Breast epithelium (tissue), 4 donors: ENCODE measurements at places on chromosomes 16 and 17. TPM values are rescaled to one million over a fixed set of nuclear protein-coding genes. Genes with fewer than 3 reads are reported as not detected.

Gene VMO1
- total RNA-seq: 5.0 TPM

Gene HBQ1
- total RNA-seq: not detected

DNA sequence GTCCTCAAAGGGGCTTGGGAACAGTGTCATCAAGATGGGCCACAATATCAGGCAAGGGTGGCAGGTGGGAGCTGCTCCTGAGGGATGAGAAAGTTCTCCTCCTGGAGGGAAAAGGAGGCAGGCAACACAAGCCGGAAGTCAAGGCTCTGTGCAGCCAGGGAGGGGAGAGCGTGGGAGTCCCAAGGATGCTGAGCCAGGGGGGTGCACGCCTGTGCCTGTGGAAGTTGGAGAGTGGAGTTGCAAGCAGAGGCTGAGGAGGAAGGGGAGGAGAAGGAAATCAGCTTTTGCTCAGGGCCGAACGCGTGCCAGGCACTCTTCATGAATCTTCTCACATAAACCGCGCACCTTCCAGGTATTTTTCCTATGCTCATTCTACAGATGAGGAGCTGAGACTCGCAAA lies 7.4 kb upstream of the SLC13A2 start:
- H3K27ac ChIP-seq: peak overlapping the region; percentile 23
- DNase-seq: no peak
- H3K4me1 ChIP-seq: peaks cover 30% of the 10 kb centered on the region
- H3K27me3 ChIP-seq: no peaks in the 10 kb centered on the region
- H3K36me3 ChIP-seq: no peaks in the 10 kb centered on the region

DNA sequence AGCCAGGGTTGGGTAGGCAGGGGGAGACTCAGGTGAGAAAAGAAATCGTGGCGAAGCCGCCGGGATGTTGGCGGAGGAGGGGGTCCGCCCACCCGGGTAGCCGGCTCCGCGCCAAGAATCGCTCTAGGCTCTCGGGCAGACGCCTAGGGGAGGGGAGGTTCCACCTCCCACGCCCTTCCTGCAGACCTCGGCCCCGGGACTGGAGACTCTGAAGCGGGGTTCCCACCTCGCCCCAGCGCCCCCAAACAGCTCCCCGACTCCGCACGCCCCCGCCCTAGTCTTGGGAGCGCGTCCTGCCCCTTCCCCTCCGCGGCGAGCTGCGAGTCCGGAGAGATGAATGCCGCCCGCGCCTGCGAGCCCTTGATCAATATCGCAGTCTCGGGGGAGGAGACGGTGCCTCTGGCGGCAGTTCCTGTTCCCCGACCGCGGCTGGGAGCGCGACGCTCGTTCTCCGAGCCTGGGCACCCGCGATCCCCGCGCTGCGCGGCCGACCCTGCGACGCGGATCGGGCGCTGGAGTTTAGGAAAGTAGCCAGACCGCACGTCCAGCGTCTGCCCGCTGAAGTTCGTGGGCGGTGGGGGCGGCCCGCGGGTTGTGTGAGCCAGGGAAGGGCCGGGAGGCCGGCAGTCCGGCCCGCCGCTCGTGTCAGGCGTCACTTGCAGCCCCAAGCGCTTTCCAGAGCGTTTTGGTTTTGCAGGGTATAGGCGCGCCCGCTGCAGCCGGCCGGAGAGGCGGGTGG lies 790 bp downstream of the CRHR1 start:
- no peaks in the 10 kb centered on the region for H3K36me3 ChIP-seq
- H3K4me3 ChIP-seq: peak overlapping the region; percentile 58
- no peak overlapping the region for H3K27ac ChIP-seq
- peaks cover 8% of the 10 kb centered on the region for H3K4me1 ChIP-seq
- DNase-seq: no peak

DNA sequence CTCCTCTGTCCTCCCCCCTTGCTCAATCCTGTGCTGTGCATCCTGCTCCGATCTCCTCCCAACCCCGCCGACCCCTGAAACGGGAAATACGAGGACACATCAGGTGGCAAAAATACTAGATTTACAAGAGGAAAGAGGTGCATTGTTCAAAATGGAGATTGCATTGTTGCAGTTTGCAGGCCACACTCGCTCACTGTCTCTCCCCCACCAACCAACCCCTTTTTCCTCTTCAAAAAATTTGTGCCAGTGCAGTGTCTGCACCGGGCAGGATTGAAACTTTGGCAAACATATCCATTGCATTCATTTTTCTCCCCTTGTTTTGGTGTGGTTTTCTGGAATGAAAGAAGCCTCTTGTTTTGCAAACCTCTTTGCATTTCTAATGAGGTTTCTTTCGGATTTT lies 61.0 kb downstream of the RNF135 start:
- no peaks in the 10 kb centered on the region for H3K27me3 ChIP-seq
- no peaks in the 10 kb centered on the region for H3K4me1 ChIP-seq
- no peak for DNase-seq
- H3K4me3 ChIP-seq: no peak overlapping the region

GRCh38 chr16:86118467-86119307 lies 219.7 kb downstream of the IRF8 start:
- H3K4me3 ChIP-seq: no peak overlapping the region
- no peaks in the 10 kb centered on the region for H3K4me1 ChIP-seq
- no peaks in the 10 kb centered on the region for H3K27me3 ChIP-seq
- H3K36me3 ChIP-seq: no peaks in the 10 kb centered on the region
- no peak for DNase-seq

GRCh38 chr17:835263-835662 lies 53.1 kb downstream of the MRM3 start:
- H3K27ac ChIP-seq: peak overlapping the region; percentile 64
- peak; percentile 84 for DNase-seq
- H3K36me3 ChIP-seq: no peaks in the 10 kb centered on the region
- H3K4me1 ChIP-seq: no peaks in the 10 kb centered on the region

GRCh38 chr17:72110231-72110941 lies 10.4 kb upstream of the SOX9 start:
- H3K4me1 ChIP-seq: no peaks in the 10 kb centered on the region
- DNase-seq: no peak

DNA sequence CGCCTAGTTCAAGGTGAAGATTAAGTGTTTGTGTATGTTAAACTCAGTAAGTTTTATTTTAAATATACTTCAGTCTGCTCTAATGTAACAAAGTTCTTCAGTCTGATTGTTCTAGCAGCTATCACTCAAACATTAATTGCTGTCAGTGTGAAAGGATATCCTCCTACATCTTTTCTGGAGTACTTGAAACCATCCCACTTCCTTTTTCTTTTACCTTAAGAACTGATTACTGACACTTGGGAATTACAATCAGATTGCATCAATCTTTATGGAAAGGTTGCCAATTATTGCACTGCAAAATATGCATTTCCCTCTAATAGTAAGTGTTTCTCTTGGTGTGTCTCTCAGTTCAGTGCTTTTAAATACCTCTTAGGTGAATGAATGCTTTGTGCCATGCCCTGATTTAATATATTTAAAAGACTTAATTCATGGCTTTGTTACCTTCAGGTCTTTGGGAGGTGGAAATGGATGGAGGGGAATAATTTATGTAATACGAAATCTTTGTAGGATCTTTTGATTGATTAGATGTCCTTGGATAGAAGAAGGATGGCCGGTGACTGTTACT lies 16.6 kb downstream of the MRTFB start:
- no peaks in the 10 kb centered on the region for H3K4me1 ChIP-seq
- H3K4me3 ChIP-seq: no peak overlapping the region
- no peaks in the 10 kb centered on the region for H3K36me3 ChIP-seq
- H3K27me3 ChIP-seq: no peaks in the 10 kb centered on the region
- H3K27ac ChIP-seq: peak overlapping the region; percentile 56

- no peaks in the 10 kb centered on the region for H3K4me1 ChIP-seq
- no peaks in the 10 kb centered on the region for H3K27me3 ChIP-seq
- peak overlapping the region; percentile 74 for H3K27ac ChIP-seq
- H3K36me3 ChIP-seq: no peaks in the 10 kb centered on the region
- peak; percentile 88 for DNase-seq
Measured at GRCh38 chr16:57265850-57266530, 18.5 kb downstream of the PLLP start.
